Right renal pelvis (tissue), 4 donors: ENCODE measurements at places on chromosomes 16 and 17. TPM values are rescaled to one million over a fixed set of nuclear protein-coding genes. Genes with fewer than 3 reads are reported as not detected.

RND2 gene
- 3.8 TPM for polyA plus RNA-seq

TRIM72 gene
- 0.08 TPM for polyA plus RNA-seq

KRTAP4-4 gene
- polyA plus RNA-seq, result not detected

SMTNL2 gene
- polyA plus RNA-seq, result 59.0 TPM

GRCh38 chr16:31038993-31039392 lies 5.6 kb downstream of the STX4 start:
- no peak for DNase-seq

DNA sequence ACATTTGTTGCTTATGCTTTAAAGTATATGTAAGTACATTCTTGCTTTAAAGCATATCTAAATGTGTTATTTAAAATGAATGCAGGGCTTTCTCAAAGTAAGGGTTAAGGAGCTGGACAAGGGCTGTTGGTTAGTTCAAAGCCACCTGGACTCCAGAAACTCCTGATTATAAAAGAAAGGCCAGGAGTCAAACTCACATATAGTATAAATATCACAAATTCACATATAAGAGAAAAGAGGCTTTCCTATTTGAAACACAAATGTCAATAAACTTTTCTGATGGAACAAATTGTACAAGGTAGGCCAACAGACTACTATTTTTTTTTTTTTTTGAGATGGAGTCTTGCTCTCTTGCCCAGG lies 84.5 kb upstream of the CORO6 start:
- no peak for DNase-seq

DNA sequence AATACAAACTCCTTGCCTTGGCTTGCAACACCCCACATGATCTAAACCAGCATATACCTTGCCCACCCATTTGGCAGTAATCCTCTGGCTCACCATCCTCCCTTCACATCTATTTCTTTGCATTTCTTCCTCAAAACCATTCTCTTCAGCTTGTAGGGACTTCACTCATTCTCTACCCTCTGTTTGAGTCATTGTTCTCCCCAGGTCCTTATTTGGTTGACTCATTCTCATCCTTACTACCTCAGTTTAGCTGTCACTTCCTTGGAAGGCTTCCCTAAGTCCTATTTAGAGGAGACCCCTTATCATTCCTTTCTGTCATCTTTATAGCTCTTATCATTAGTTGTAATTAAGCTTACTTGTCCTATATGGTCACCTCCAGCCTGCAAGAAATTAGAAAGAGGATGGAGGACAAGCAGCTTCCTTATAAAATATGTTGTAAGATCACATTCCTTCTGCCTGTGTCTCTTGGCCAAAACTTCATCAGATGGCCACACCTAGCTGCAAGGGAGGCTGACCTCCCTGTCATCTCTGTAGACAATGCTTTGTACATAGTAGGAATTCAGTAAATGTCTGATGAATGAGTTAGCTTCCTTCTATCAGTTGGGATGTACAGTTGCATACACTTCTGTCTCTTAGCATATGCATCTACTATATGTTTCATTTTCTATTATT lies 1.7 kb downstream of the TTC19 start:
- DNase-seq, result no peak

GRCh38 chr16:67884684-67885083 lies at the start of gene NRN1L:
NRN1L (plus strand) TSS chr16:67884885; CDS start chr16:67884904, 19 bp downstream.
- peak; percentile 65 for DNase-seq

- no peak for DNase-seq
These were observed 507.7 kb downstream of the MAF start for GRCh38 chr16:79092846-79093245.
